ENCODE measurements at places on chromosomes 16 and 17.
A peak's percentile ranks its signal among the peaks of the same experiment; 100 is the strongest.

DNA sequence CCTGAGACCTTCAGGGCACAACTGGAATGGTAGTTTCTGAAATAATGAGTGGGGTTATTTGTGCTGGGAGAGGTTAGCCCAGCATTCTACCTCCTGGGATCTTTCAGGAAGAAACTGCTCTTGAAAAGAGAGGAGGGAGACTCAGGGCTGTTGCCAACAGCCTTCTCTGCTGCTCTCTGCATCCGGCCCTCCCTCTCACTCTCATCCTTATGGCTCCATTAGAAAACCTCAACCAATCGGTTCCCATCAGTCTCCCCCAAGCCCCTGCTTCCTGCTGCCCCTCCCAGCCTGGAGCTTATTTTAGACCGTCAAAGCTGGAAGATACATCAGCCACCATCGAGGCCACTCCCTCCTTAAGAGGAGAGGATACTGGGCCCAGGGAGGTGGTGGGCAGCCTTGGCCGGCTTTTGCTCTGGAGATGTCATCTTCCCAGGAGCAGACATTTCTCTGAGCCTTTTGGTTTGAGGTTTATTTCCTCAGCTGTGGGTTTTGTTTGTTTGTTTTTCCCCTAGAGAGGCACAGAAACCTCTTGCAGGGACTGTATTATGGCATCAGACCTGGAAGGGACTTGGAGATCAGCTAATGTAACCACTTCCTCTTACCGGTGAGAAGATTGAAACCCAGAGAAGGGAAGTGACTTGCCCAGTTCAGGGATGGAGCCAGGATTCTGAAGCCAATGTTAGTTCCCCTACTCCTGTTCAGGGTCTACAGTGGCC is 2.7 kb downstream of the MPRIP start:
- DNase-seq: peak; percentile 65

DNA sequence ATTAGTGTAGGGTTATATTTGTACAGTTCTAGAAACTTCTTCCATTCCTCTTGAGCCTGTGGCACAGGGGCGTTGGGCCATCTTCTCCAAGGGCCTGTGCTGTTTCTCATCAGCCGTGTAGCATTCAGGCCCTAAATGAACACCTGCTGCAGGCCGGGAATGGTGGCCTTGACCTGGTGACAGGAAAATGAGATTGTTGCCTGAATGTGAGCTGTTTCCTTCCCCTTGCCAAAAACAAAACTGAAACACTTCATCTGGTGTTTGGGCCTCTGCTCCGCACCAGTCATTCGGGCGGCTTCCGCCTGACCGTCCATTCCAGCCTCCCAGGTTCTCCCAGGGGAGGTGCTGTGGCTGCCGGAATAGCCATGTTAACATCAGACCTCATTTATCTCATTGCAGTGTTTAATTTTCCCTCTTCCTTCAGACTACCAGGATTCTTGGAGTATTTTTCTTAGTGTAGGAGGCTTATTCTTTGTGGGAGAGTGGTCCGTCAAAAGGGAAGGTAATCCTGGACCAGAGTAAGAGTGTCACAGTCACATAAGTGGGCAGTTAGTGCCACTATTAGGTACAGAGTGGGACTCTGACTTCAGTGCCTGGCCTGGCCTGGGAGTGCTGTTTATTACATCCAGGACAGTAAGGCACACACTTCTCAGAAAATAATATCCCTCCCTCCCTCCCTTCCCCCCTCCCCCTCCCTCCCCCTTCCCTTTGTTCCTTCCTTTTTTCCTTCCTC is 61.9 kb downstream of the WWP2 start:
- DNase-seq: no peak

DNA sequence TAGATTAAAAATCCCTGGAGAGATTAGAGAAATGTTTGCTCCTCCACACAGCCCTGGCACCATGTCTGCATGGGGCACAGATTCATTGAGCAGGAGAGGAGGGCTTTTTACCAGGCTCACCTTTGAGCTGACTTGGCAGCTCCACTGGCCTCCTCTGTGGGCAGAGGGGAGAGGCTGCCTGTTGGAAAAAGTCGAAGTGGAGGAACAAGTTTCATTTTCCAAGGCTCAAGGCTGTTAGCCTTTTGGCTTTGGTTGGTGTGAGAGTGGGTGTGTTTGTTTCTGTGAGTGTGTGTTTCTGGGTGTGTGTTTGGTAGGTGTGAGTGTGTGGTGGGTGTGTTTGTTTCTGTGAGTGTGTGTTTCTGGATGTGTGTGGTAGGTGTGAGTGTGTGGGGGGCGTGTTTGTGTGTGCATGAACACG is 5.6 kb downstream of the TMEM238L start:
- DNase-seq: no peak

GRCh38 chr17:66525338-66525737 is 222.9 kb downstream of the PRKCA start:
- no peak for DNase-seq

- DNase-seq: peak; percentile 74
Measured at GRCh38 chr17:8125154-8125946, 1.4 kb upstream of the HES7 start.

DNA sequence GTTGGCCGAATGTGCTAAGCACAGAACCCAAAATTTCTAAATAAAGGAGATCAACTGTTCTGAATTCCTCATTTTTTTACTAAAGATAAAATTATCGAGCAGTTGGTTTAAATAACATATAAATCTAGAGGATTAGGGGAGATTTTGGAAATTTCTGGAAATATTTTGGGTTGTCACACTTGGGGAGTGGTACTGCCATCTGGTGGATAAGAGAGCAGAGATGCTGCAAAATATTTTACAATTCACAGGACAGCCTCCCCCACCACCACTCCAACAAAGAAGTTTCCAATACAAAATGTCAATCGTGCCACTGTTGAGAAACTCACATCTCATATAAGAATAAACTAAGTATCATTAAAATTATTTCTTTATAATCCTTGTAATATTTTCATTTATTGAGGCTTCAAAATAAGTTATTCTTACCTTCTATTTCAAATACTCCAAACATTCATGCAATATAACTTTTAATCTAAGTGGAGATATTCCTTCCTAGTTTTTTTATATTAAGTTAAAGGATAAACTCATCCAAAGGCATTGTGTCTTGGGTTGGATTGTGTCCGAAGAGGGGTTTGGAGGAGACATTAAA is 17.0 kb upstream of the ABCA8 start:
- no peak for DNase-seq

DNA sequence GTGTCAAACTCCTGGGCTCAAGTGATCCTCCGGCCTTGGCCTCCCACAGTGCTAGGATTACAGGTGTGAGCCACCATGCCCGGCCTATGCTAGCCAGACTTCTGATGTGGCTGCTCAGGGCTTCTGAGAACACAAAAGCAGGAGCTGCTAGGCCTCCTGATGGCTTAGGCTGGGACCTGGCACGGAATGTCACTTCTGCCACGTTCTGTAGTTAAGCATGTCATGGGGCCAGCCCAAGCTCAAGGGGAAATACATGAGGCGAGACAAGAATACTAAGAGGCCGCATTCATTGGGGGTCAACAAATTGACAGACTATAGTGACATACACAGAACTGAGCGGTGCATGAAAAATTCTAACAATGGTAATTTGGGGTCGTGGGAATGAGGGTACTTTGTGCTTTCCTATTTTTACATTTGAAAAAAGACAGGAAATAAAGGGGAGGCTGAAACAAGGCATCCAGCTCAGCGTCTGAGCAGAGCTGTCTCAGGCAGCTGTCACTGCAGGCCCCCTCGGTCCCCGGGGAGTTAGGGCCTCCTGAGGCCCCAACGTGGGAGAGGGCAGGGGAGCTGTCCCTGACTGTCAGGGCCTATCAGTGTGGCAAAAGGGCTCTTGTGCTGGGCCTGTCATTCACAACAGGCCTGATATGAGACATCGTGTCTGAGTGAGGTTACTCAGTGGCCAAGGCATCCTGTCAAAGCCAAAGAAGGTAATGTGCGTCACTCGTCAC is 26.4 kb downstream of the CFAP20 start:
- DNase-seq: no peak

GRCh38 chr16:25689137-25689836 is 2.5 kb upstream of the HS3ST4 start:
- no peak for DNase-seq

GRCh38 chr16:4675864-4676786 is 17.2 kb upstream of the NUDT16L1 start:
- DNase-seq: no peak

DNA sequence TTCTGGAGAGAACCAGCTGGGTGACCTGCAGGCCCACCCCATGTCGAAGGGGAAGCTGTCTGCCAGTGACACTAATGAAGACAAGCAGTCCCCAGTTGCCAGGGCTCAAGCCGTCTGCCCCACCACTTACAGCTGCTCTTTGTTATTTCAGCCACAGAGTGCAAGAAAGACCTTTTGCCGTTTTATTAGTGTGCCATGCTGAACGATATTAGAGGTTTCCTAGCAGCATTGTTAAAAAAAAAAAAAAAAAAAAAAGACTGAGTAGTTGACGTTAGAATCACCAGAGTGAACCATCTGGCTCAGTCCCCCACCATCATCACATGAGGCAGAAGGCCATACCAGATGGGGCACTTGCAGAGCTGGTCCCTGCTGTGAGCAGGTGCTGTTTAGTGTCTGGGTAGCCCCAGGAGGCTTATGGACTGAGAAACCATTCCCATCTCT is 26.5 kb upstream of the SLC39A11 start:
- DNase-seq: no peak

GRCh38 chr17:81715872-81716673 is 4.0 kb downstream of the SLC25A10 start:
- DNase-seq: no peak

GRCh38 chr17:50212121-50212843 is 10.9 kb upstream of the COL1A1 start:
- no peak for DNase-seq

- no peak for DNase-seq
Measured at GRCh38 chr17:27473190-27473747, 17.0 kb downstream of the KSR1 start.

DNA sequence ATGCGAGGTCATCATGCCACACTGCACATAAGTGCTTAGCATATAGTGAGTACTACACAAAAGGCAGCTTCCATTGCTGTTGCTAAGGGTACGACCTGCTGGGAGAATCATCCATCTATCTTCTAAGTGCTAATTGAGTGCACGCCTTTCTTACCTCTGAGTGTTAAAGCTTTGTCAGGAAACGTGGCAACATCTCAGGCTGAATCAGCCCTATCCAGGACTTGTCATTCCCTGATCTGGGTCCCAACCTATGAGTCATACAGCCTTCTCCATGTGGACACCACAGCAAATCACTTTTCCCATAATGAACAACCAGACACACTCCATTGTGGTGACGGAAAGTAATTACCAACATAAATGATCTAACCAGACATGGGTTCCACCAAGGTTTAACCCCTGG is 201.1 kb upstream of the MAF start:
- DNase-seq: no peak

DNA sequence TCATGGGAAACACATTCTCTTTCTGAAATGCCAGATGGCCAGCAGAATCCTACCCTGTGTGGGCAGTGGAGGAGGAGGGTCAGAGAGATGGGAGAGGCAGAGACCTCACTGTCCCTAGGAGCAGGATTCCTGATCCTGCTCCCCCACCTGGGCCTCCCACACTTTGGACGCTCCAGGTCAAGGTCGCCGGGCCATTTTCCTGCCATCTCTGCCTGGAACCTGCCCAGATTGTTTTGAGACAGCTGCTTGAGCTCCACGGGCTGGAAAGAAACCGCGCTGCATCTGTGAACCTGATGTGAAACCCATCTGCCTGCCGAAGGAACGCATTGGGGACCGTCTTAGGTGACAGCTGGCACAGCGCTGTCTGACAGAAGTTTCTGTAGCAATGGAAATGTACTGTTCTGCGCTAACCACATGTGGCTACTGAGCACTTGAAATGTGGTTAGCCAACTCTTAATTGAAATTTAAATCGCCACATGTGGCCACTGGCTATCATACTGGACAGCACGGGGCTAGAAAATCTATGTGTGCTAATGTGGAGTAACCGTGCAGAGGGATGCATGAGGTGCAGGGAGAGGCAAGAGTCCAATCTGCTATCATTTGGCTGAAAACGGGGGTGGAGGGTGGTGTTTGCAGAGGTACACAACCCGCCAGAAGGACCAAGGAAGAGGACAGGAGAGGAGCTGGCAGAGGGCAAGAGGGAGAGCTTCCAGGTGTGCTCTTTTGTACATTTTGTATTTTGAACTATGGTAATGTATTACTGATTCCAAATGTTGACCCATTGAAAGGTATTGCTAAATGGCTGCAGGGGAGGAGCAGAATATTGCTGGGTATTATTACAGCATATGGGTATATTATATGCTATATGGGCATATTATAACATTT is 15.4 kb upstream of the NUBP1 start:
- DNase-seq: no peak

- DNase-seq: no peak
Measured at GRCh38 chr16:77860953-77861352, 72.6 kb downstream of the VAT1L start.

- no peak for DNase-seq
Measured at GRCh38 chr16:25699069-25699468, 7.3 kb downstream of the HS3ST4 start.

GRCh38 chr17:82802075-82802780 is 37.6 kb downstream of the ZNF750 start:
- no peak for DNase-seq

DNA sequence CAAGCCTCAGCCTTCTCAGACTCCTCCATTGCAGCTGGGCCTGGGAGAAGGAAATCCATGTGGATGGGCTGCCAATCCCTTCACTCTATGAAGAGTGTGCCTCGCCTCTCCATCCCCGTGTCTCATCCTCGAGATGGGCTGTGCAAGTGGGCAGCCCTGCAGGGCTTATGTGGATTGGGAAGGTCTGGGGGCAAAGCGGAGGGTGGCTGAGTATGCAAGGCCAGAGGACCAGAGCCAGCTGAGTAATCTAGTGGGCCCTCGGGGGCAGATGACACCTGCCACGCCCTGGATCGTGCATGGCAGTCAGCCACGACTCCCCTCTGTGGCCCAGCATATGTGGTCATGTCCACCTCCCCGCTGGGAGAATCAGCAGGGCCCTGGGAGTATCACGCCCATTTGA is 78.9 kb downstream of the IRX5 start:
- DNase-seq: no peak

DNA sequence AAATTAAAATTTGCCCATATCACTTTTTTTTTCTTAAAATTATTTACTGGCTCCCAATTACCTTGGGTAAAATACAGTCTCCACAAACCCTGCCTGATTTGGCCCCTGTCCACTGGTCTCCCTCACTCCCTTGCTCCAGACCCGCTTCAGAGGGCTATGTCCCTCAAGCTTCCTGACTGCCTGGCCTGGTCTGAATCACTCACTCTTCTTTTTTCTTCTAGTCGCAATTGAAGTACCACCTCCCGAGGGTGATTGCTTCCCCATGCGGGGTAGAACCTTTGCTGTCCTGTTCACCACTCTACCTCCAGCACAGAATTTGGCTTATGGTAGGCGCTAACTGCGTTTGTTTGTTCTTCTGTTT is 598 bp upstream of the PGAP3 start:
- no peak for DNase-seq

GRCh38 chr16:81313701-81314602 is 810 bp upstream of the GAN start:
- peak; percentile 75 for DNase-seq
